ENCODE measurements at places on chromosomes 2 and 18. TPM values are rescaled to one million over a fixed set of nuclear protein-coding genes. Genes with fewer than 3 reads are reported as not detected.

BMP10 gene
- 0.35 TPM for polyA plus RNA-seq

ITM2C gene
- polyA plus RNA-seq, result 484 TPM

ATP6V1C2 gene
- polyA plus RNA-seq, result 1.1 TPM

ANKRD30B gene
- polyA plus RNA-seq, result not detected

GRCh38 chr2:128249555-128249954 is 69.1 kb downstream of the HS6ST1 start:
- no peaks in the 10 kb centered on the region for H3K4me1 ChIP-seq
- H3K27ac ChIP-seq, result no peak overlapping the region
- no peaks in the 10 kb centered on the region for H3K36me3 ChIP-seq
- no peaks in the 10 kb centered on the region for H3K27me3 ChIP-seq
- H3K4me3 ChIP-seq, result no peak overlapping the region
- DNase-seq, result no peak

GRCh38 chr2:165469417-165469816 is at the start of gene CSRNP3:
Gene CSRNP3, plus strand, starts transcription at chr2:165469698. Its CDS starts 125,368 bp downstream, at chr2:165595066.
- peak within 1 kb of the TSS; percentile 86 for H3K4me3 ChIP-seq
- H3K27ac ChIP-seq, result no peak within 1 kb of the TSS
- no peaks in the 10 kb centered on the region for H3K27me3 ChIP-seq

GRCh38 chr2:46771309-46771708 is 144.3 kb downstream of the MCFD2 start:
- H3K4me1 ChIP-seq, result peaks cover 6% of the 10 kb centered on the region
- H3K27ac ChIP-seq, result no peak overlapping the region
- H3K36me3 ChIP-seq, result no peaks in the 10 kb centered on the region
- H3K4me3 ChIP-seq, result no peak overlapping the region
- no peaks in the 10 kb centered on the region for H3K27me3 ChIP-seq
- no peak for DNase-seq

DNA sequence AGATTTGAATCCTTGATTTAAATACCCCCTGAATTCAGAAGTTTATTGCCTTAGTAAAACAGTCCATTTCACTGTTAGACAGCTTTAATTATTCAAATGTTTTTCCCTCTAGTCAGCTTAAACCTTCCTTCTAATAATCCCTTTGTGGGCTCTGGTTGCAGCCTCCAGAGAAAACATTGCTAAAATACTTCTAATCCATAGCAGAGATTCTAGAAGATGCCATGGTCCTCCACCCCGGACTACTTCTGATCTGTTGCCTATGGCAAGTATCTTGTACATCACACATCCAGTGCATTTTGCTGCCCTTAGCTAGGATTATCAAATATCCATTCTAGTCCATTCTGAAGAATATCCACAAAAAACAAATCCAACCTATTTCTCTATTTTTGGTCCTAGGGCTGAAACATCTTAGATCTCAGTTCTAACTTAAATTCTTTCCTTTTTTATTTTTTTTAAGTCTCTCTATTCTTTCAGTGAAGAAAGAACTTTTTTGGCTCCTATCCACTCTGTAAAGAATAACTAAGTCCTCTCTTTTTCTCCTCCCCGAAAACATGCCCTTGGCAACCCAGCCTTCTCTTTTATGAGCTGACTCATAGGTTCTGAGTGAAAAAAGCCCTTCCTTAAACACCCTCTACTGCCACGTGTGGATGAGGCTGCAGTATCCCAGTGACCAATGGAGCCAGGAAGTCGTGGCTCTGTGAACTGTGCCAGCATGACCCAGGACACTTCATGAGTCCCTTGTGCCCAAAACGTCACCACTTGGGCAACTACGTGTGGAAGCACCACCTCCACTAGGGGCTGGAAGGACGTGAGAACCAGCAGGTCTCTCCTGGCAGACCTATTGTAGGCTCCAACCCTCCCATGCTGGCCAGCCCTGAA is 349.8 kb downstream of the TNS1 start:
- DNase-seq, result no peak
- no peaks in the 10 kb centered on the region for H3K4me1 ChIP-seq
- no peaks in the 10 kb centered on the region for H3K27me3 ChIP-seq
- no peaks in the 10 kb centered on the region for H3K36me3 ChIP-seq
- H3K27ac ChIP-seq, result no peak overlapping the region

DNA sequence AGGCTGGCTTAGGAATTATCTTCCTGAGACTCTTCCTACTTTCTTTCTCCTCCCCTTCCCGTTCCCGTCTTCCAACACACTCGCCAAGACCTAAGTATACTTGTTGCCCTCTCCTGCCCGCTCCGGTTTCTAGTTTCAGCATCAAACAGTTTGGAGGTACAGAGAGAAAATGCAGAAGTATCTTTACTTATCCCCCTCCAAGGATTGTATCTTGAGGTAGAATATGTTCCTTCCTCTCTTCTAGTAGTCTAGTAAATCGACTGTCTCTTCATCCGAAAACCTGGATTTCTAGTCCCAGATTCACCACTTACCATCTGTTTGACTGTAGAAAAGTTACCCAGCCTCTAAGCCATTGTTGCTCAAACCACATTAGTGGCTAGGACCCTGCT is 755 bp downstream of the EIF4E2 start:
- H3K4me1 ChIP-seq, result peaks cover 3% of the 10 kb centered on the region
- H3K27me3 ChIP-seq, result no peaks in the 10 kb centered on the region
- no peak for DNase-seq
- peak overlapping the region; percentile 94 for H3K27ac ChIP-seq

DNA sequence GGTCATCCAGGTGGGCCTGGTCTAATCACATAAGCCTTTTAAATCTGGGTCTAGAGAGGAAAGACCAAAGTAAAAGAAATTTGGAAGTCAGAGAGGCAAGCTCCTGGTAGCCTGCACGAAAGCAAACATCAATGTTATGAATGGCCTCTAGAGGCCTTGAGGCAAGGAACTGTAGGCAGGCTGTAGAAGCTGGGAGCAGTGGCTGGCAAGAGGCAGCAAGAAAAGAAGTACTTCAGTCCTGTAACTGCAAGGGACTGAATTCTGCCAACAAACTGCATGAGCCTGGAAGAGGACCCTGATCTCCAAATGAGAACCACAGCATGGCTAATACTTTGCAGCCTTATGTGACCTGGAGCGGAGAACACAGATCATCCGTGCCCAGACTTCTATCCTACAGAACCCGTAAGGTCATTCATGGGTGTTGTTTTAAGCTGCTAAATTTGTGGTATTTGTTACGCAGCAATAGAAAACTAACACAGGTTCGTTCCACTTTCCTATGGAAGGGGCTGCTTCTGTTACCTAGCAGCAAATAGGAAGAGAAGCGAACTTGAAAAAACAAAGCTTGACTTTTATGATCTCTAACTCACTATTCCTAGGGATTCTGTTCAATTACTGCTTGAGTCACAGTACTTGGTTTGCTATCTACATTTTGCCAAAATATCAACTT is 1.2 kb downstream of the IMMT start:
- peaks cover 9% of the 10 kb centered on the region for H3K36me3 ChIP-seq
- DNase-seq, result no peak
- peaks cover 8% of the 10 kb centered on the region for H3K4me1 ChIP-seq
- H3K4me3 ChIP-seq, result peak overlapping the region; percentile 87
- H3K27me3 ChIP-seq, result no peaks in the 10 kb centered on the region

DNA sequence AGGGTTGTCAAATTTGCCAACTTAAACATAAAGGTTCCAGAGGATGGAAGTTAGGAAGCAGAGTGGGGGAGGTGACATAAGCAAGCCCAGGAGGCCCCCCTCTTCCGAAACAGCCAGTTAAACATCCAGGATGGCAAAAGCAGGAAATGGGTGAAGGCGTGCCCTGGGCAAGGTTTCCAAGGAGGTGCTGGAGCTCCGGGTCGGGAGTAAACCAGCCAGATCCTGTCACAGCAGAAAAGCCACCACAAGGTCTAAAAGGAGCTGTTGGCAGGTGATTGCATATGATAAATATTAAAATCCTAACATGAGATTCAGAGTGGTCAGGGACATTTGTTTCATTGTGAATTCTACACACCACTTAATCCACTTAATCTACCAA is 572.2 kb upstream of the SALL3 start:
- H3K27me3 ChIP-seq, result no peaks in the 10 kb centered on the region
- DNase-seq, result no peak
- no peak overlapping the region for H3K27ac ChIP-seq
- H3K36me3 ChIP-seq, result no peaks in the 10 kb centered on the region
- H3K4me3 ChIP-seq, result no peak overlapping the region

GRCh38 chr18:3294435-3295080 is 32.6 kb downstream of the MYL12B start:
- no peak overlapping the region for H3K27ac ChIP-seq
- H3K36me3 ChIP-seq, result no peaks in the 10 kb centered on the region
- H3K4me3 ChIP-seq, result no peak overlapping the region
- no peak for DNase-seq

- no peak overlapping the region for H3K4me3 ChIP-seq
- no peaks in the 10 kb centered on the region for H3K4me1 ChIP-seq
- no peaks in the 10 kb centered on the region for H3K27me3 ChIP-seq
These were observed 6.0 kb downstream of the EDAR start for GRCh38 chr2:108983061-108983460.

- DNase-seq, result peak; percentile 77
- no peak overlapping the region for H3K4me3 ChIP-seq
- no peaks in the 10 kb centered on the region for H3K36me3 ChIP-seq
- H3K4me1 ChIP-seq, result no peaks in the 10 kb centered on the region
- no peaks in the 10 kb centered on the region for H3K27me3 ChIP-seq
These were observed 129.8 kb upstream of the RAB6C start for GRCh38 chr2:129849559-129850160.

GRCh38 chr18:635171-635570 is 22.3 kb upstream of the TYMS start:
- no peaks in the 10 kb centered on the region for H3K27me3 ChIP-seq
- H3K36me3 ChIP-seq, result no peaks in the 10 kb centered on the region
- H3K27ac ChIP-seq, result no peak overlapping the region
- DNase-seq, result peak; percentile 4
- no peak overlapping the region for H3K4me3 ChIP-seq

- no peak for DNase-seq
- no peak overlapping the region for H3K27ac ChIP-seq
- H3K4me3 ChIP-seq, result no peak overlapping the region
- H3K27me3 ChIP-seq, result no peaks in the 10 kb centered on the region
These were observed 20.3 kb downstream of the PER2 start for GRCh38 chr2:238267884-238268680.

- peaks cover 94% of the 10 kb centered on the region for H3K27me3 ChIP-seq
- H3K4me1 ChIP-seq, result peaks cover 11% of the 10 kb centered on the region
- H3K27ac ChIP-seq, result no peak overlapping the region
- DNase-seq, result peak; percentile 26
- no peaks in the 10 kb centered on the region for H3K36me3 ChIP-seq
- no peak overlapping the region for H3K4me3 ChIP-seq
These were observed 2.6 kb upstream of the TMEFF2 start for GRCh38 chr2:192197357-192197756.

DNA sequence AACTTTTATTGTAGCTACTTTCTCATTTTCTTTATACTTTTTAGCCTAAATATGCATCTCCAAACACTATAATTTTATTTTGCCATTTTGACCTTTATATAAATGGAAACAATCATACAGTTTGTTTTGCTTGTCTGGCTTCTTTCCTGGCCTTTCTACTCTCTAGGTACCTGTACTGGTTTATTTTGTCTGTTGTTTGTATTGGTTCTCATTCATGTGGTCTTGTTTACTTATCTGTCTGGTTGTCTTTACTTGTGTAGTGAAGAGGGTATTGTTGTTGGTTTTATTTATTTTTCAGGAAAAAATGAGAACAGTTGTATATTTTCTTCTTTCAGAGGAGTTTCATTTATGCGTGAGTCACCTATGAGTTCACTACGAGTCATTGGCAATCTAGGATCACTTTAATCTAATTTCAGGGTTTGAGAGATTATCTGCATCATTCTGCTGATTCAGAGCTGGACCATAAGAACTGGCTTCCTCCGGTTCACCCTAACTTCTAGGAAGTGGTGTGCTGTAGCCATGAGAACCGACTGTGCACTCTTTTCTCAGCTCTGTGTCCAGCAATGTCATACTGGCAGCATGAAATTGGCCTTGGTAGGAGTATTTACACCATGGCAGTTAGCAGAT is 33.1 kb upstream of the HDAC4 start:
- H3K27ac ChIP-seq, result no peak overlapping the region
- H3K4me1 ChIP-seq, result no peaks in the 10 kb centered on the region
- H3K4me3 ChIP-seq, result no peak overlapping the region
- H3K36me3 ChIP-seq, result no peaks in the 10 kb centered on the region
- no peaks in the 10 kb centered on the region for H3K27me3 ChIP-seq
- DNase-seq, result no peak

DNA sequence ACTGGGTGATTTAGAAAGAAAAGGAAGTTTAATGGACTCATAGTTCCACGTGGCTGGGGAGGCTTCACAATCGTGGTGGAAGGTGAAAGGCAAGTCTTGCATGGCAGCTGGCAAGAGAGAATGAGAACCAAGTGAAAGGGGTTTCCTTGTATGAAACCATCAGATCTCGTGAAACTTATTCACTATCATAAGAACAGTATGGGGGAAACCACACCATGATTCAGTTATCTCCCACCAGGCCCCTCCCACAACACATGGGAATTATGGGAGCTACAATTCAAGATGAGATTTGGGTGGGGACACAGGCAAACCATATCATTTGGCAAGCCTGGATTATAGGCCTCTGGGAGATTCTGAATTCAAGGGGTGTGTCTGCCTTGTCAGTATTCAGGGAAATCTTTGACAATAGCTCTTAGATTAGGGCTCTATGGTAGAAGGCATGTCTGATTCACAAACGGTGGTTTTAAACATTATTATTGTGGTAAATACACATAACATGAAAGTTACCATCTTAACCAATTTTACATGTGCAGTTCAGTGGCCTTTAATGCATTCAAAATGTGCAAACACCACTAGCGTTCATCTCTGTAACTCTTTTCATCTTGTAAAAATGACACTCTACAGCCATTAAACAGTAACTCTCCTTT is 15.3 kb upstream of the PLB1 start:
- H3K36me3 ChIP-seq, result no peaks in the 10 kb centered on the region
- no peak for DNase-seq
- H3K27me3 ChIP-seq, result no peaks in the 10 kb centered on the region
- no peak overlapping the region for H3K4me3 ChIP-seq

DNA sequence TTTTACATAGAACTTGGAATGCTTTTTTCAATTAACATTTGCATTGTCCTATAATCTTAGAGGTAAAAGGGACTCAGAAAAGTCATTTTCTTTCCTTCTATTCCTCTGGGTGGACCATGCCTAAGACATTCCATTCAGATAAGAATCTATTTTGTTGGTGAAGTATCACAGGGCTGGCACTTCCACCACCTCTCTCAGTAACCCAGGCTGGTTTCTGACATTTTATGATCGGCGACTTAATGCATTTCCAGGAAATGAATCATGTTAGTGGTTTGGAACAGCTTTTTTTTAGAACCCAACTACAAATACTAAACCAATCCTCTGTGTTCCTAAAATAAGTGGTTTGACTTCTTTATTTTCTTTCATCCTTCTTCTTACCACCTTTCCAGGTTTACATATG is 27.0 kb downstream of the GAD1 start:
- DNase-seq, result peak; percentile 31
- H3K27me3 ChIP-seq, result no peaks in the 10 kb centered on the region
- H3K27ac ChIP-seq, result no peak overlapping the region
- no peaks in the 10 kb centered on the region for H3K36me3 ChIP-seq
- no peak overlapping the region for H3K4me3 ChIP-seq
- no peaks in the 10 kb centered on the region for H3K4me1 ChIP-seq

DNA sequence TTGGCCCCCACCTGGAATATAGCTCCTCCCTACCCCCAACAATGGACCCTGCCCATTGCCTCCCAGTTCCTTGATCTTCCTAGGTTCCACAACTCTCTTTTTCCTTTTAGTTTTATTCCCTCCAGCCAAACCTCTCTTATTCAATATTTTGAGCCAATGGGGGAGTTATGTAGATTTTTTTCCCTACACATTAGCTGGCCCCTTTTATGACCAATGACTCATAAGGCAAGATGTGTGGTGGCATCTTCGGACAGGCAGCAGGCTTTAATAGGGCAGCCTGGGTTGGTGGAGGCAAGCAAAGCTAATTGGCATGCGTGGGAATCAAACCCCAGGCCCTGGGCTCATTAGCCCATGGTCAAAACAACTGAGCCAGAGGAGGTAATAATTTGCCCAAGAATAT is 9.2 kb downstream of the GRP start:
- no peaks in the 10 kb centered on the region for H3K36me3 ChIP-seq
- H3K4me1 ChIP-seq, result no peaks in the 10 kb centered on the region
- H3K4me3 ChIP-seq, result no peak overlapping the region

Data from cardiac muscle cell (in vitro differentiated cells and primary cell).